Activated CD4-positive, CD25-positive, alpha-beta regulatory T cell treated with anti-CD3 and anti-CD28 coated beads, Interleukin-2, amount 50 U/mL, for 72 hours (primary cell): ENCODE measurements at places on chromosomes 16 and 17.
A peak's percentile ranks its signal among the peaks of the same experiment; 100 is the strongest.

GRCh38 chr17:18225642-18226283 is 328 bp downstream of the LLGL1 start:
- no peak for DNase-seq

DNA sequence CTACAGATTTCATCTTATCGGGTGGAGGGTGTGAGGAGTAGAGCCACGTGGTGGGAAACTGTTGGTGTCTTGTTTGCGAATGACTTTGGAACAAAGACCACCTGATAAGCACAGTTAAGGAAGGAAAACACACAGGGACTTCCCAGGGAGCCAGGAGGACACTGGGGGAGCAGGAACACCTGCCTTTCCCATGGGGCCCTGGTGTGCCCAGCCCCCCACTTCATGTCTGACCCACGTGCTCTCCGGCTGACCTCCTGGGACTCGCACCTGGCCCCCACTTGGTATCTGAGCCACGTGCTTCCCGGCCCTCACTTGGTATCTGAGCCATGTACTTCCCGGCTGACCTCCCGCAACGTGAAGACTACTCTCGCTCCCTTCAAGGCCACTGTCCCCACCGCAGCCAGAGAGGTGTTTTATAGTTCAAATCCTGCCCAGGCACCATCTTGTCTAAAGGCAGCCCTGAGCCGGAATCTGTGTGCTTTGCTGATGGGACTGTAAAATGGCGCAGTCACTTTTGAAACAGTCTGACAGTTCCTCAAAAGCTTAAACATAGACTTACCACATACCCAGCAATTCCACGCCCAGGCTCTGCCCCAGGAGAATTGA is 5.4 kb upstream of the CSNK1D start:
- no peak for DNase-seq

GRCh38 chr17:49000943-49001342 is 3.8 kb downstream of the IGF2BP1 start:
- DNase-seq = no peak

- DNase-seq = no peak
Observed at GRCh38 chr16:77617996-77618395, 104.3 kb upstream of the NUDT7 start.

GRCh38 chr17:77637818-77638575 is 320.5 kb upstream of the TNRC6C start:
- DNase-seq = no peak

DNA sequence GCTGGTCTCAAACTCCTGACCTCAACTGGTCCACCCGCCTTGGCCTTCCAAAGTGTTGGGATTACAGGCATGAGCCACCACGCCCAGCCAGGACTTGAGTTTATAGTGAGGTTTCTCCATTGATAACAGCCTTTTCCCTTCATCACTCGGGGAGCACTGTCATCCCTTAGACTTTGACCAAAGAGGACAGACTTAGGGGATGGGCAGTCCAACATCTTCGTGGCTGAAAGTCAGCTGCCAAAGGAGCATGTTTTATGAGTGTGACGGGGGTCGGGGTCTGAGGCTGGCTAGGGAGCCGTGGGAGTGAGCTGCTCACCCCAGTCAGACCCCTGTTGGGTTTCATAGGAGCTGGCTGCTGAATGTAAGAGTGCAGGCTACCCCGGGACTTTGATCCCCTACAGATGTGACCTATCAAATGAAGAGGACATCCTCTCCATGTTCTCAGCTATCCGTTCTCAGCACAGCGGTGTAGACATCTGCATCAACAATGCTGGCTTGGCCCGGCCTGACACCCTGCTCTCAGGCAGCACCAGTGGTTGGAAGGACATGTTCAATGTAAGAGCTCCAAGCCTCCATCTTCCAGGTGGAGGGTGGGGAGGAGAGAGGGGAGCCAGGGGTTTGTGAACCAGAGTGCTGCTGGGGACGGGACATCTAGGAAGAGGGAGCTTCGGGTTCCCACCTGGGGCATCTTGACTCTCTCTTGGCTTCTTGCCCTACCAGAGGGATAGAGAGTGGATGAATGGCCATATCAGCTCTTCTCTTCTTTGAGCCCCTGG is 3.1 kb downstream of the DHRS11 start:
- DNase-seq = no peak

GRCh38 chr16:15865742-15866141 is 8.9 kb upstream of the MYH11 start:
- no peak for DNase-seq

DNA sequence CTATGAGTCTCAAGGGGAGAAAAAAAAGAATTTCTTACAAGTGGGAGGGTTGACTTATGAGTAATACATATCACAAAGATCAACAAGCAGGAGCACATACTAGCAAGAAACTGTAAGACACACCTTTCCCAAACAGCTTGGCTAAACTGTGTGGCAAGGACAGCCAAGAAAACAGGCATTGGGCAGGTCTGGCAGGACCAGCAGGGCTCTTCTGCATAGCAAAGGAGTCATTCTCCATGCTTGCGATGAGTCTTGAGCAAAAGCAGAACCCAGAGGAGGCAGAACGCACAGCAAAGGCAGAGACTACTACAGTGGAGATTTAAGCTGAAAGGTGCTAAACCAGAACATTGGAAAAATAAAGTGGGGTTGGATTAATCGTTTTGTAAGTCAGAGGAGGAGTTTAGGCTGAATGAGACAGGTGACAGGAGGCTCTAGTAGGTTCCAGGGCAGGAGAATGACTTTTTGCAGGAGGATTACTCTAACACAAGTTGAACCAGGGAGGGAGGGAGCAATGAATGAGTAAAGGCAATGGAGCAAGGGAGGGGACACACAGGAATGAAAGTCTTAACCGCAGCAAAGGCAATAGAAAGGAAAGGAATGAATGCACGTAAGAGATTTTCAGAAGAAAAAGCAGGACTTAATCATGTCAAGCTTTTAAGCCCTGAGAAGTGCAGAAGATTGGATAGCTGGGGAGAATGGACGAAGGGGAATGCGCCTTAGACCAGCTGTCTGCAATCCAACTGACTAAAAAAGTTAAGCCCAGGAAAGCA is 2.7 kb downstream of the N4BP1 start:
- no peak for DNase-seq

DNA sequence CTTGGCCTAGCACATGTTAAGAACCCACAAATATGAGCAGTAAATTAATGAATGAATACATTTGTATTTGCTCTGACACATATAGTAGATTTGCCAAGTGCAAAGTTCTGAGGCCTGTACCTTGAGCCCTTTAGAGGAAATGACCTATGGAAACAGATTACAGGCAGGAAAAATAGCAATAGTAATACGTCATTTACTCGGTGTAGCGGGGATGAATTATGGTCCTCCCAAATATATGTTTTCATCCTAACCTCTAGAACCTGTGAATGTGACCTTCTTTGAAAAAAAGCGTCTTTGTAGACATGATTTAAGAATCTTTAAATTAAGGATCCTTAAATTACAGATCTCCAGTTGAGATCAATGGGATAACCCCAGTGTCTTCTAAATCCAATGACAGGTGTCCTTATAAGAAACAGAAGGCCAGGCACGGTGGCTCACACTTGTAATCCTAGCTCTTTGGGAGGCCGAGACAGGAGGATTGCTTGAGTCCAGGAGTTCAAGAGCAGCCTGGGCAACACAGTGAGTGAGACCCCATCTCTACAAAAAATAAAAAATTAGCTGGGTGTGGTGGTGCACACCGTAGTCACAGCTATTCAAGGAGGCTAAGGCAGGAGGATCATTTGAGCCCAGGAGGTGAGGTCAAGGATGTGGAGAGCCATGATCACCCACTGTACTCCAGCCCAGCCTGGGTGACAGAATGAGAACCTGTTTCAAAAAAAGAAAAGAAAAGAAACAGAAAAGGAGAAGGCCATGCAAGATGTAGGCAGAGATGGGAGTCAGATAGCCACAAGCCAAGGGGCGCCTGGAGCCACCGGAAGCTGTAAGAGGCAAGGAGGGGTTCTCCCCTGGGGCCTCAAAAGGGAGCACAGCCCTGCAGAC is 5.1 kb upstream of the ITPRIPL2 start:
- no peak for DNase-seq

- no peak for DNase-seq
Observed at GRCh38 chr16:10266809-10267208, 84.6 kb upstream of the GRIN2A start.

DNA sequence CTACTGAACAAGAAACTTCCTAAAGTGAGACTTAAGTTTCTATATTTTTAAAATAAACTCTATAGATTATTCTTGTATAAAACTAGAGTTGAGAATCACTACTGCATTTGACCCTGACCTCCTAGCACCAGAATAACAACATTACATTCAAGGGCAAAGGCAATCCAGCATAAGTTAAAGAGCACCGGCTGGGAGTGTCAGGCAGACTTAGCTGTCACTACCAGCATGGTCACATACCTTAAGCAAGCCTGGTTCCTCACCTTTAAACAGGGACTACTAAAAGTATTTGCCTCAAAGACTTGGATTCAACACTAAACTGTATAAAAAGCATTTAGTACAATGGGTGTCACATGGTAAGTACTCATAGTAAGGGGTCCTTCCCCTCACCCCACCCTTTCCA is 90.4 kb downstream of the SSH2 start:
- DNase-seq = no peak

DNA sequence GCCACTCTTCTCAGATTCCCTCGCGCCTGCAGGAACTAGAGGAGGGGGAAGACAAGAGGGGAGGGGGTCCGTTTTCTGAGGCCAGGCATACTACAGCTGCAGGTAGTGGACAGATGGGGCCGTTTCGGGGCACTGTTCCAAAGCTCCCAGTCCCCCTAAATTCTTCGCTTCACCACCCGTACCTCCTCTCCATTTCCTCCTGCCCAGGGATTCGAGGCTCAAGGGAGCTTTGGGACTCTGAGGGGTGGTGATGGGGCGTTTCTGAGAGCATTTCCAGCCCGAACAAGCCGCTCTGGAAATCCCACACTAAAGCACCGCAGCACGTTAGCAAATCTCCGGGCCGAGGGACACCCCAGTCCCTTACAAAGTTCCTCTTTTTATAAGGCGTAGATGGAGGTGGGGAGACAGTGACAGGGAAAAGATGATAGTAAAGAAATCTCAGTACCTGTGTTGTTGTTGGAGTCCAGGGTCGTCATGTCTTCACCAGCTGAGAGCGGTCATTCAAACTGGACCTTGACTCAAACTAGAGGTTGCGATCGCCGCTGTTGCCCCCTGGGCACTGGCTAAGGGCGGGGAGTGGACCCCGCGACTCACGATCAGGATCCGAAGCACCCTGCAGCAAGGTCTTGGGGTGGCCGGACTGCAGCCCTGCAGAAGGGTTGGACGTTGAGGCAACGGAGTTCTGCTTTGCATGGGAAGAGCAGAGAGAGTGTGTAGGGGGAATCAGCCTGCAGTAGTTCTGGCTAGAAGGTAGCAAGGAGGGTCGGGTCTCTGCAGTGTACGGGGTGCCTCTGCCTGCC is 570 bp downstream of the NR1D1 start:
- DNase-seq = peak; percentile 40

DNA sequence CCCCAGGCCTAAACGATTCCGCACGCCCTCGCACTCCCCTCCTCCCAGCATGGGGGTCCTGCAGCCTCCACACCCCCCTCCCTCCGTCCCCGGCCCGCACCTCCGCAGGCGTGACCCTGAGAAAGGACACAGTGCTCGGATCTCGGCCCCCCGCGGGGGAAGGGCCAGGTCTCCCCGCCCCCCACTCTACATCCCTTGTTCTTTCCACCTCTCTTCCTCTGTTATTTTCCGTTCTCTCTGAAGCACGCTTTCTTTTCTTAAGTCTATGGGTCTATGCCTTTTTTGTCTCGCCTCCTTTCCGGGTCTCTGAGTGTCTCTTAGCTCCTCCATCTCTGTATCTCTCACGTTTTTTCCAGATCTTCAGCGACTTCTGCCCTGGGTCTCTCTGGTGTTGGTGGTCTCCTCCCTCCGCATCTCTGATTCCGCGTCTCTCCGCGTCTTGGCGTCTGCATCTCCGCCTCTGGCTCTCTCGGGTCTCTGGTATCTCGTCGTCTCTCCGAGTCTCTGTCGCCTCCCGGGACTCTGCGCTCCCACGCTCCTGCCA is 2.1 kb upstream of the HES7 start:
- peak; percentile 47 for DNase-seq

- no peak for DNase-seq
Observed at GRCh38 chr16:29683543-29684090, 4.6 kb downstream of the QPRT start.

GRCh38 chr17:81676906-81677305 is 6.7 kb downstream of the ARL16 start:
- DNase-seq = no peak

DNA sequence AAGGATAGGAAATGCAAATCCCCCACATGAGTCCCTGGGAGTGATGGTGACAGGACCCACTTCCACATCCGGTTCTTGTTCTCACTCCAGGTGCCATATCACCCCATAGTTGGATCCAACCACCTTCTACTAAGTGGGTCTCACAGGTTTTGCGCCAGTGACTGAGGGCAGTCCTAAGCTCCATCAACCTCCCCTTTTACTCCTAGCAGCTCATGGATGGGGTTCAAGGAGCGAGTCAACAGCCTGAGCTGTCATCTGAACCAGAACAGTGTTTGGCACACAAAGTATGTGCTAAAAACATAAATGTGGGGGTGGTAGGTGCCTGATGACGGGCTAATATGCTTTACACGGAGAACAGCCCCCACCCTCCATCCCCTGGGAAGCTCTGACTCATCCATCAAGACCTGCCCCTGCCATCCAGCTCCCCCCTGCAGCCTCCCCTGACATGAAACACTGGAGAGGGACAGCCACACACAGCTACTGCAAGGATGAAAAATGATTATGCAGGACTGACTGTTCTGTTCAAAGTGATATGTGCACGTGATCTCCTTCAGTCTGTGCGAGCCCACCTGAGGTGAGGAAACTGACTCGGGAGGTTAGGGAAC is 143.2 kb upstream of the CDH5 start:
- DNase-seq = no peak

GRCh38 chr16:86027373-86028126 is 128.6 kb downstream of the IRF8 start:
- DNase-seq = no peak

- no peak for DNase-seq
Observed at GRCh38 chr16:74718741-74719610, 18.3 kb upstream of the MLKL start.

DNA sequence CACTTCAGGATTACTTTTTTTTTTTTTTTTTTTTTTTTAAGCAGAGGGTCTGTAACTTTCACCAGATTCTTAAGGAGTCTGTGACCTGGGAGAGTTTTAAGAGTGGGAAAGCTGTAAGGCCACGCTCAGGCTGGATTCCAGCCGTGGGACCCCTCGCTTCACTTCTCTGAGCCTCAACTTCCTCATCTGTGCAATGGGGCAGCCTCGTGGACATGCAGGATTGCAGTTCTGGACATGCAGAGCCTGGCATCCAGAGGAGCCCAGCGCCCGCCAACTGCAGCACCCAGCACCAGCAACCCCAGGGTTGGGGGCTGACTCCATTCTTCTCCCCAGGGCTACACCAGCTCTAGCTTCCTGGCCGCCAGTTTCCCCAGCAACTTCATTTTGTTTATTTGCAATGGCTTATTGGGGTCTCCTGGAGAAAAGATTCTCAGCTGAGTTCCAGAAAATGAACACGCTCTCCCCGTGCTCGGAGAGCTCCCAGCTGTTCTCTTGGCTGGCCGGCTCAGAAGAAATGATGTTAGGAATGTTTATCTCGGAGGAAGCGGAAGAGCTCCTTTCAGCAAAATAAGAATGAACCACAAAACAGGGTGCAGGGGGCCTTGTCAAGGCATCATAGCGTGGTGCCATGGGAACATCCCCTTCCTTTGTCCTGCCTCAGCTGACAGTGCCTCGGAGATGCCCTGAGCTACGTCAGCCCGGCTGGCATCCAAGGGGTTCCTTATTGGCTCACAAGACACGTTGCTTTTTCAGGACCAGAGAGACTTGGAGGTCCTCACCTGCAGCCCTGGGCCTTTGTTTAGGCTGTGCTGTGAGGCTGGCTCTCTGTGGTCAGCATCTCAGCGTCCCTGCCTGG is 22.9 kb upstream of the ZCCHC14 start:
- no peak for DNase-seq
